ENCODE measurements at places on chromosomes 12 and 14. TPM values are rescaled to one million over a fixed set of nuclear protein-coding genes. Genes with fewer than 3 reads are reported as not detected.

- no peak for DNase-seq
Measured at GRCh38 chr12:96237465-96238077, 43.4 kb downstream of the ELK3 start.

GRCh38 chr14:72516936-72517700 lies 376.8 kb downstream of the DPF3 start:
- DNase-seq, result peak; percentile 28

MORN3 gene
- total RNA-seq, result 2.8 TPM

- DNase-seq, result peak; percentile 28
Measured at GRCh38 chr12:132729541-132730320, 19.1 kb downstream of the PGAM5 start.

SSPN gene
- 3.7 TPM for total RNA-seq

DNA sequence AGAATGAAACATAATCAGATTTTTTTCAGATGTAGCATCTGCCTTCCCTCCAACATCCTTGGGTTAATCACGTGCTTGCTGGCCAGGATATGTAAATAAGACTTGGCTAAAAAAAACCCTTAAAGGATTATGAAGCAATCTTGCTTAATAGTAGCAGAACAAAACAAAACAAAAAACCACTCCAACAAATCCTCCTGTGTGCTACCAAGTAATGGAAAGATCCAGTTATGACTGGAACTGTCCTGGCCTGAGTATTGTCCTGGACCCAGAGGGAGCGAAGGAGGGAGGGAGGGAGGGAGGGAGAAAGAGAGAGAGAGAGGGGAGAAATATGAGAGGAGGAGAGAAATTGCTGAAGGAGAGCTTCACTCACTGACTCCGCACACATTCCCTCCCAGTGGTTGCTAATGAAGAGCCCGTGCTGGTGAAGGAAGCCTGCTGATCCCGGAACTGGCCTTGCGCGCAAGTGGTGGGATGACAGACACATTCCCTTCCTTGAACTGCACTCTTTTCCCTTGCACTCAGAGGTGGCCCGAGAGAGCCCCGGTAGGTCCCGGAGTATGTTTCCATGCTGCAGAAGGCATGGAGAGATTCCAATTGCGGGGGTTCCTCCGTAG lies 57.2 kb downstream of the HMGA2 start:
- no peak for DNase-seq

CCDC177 gene
- total RNA-seq, result 6.9 TPM

- DNase-seq, result no peak
Measured at GRCh38 chr14:64208981-64209380, 85.2 kb downstream of the ESR2 start.

FAM90A1 gene
- total RNA-seq, result 0.16 TPM

CCNT1 gene
- 44.0 TPM for total RNA-seq

DNA sequence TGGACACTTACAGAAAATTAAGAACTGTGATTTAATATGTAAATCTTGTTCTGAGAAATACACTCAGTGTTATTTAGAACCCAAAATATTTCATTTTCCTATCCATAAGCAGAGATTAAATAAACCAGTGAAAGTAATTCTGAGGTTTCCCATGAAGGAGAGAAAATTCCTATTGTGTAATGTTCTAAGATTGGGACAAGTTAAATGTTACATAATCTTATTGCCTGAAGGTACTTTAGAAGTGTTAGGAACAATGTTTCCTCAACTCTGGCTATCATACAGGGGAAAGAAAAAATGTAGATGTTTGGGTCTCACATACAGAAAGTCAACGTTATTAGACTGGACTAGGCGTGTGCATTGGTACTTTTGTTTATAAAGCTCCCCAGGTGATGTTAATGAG lies 281.9 kb upstream of the SYT10 start:
- no peak for DNase-seq

CRADD gene
- 10.3 TPM for total RNA-seq

- DNase-seq, result no peak
Measured at GRCh38 chr14:96583569-96584041, 81.4 kb downstream of the PAPOLA start.

LUM gene
- 20.1 TPM for total RNA-seq

GRCh38 chr14:26132061-26132645 lies 465.7 kb downstream of the NOVA1 start:
- DNase-seq, result no peak

- no peak for DNase-seq
Measured at GRCh38 chr12:67540920-67541624, 107.5 kb upstream of the DYRK2 start.

DNA sequence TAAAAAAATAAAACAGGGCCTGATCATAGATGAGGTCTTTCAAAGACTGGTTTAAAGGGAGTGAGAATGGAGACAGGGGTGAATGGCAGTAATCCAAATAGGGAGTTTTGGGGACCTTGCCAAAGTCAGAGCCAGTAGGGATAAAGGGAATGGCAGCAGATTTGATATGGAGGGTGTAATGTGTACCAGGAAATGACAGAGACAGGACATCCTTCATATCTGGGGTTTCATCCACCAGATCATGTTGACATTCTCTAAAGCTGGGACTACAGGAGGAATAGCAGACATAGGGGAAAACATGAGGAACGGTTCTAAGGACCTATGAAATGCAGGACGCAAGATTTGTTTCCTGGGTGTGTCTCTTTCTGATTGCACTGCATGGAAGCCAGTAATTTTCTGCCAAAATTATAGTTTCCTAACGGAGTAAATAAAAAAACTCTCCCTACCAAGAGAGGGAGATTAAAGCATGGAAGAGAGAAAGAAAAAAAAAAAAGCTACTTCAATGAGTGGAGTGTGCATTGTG lies 169.9 kb downstream of the PRKD1 start:
- no peak for DNase-seq

DPPA3 gene
- not detected for total RNA-seq

BCL11B gene
- total RNA-seq, result 27.0 TPM

DNA sequence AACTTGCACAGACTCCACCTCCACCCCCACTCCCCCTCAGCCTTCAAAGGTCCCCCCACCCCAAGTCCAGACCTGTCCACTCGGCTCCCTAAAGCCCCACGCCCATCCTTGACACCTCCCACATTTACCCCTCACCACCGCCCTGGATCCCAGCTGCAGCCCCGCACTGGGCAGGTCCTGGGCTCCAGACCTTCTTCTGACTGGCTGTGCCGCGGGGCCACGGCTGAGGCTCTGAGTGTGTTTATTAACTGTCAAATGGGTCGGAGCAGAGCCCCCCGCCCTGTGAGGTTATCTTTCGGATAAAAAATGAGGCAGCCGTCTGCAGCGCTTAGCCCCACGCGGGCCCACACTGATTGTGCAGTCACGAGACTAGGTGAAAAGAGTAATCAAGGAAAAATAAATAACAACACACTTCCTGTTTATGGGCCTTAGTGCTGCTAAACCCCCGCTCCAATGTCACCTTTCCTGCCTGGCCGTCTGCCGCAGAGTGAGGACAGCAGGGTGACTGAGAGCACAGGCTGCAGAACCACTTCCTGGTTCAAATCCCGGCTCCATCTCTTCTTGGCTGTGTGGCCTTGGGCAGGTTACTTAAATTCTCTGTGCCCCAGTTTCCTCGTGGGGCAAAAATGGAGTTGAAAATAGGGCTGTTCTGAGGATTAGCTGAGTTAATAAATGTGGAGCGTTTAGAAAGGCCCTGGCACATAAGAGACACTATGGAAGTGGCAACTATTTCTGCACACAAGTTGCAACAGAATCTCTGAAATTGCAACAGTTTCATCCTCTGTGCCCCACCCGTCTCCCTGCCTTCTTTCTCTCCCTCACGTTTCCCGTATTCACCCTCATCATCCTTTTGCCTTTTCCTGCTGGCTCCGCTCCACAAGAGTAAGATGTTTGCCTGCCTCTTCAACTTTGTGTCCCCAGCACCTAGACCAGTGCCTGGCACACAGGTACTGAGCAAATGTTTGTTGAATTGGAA lies 9.4 kb downstream of the SETD1B start:
- DNase-seq, result no peak

TCP11L2 gene
- 39.8 TPM for total RNA-seq

ITGA7 gene
- total RNA-seq, result 6.2 TPM

GRCh38 chr14:69532561-69533340 lies 41.9 kb downstream of the CCDC177 start:
- DNase-seq, result no peak

GRCh38 chr14:89911010-89911919 lies 43.3 kb downstream of the EFCAB11 start:
- DNase-seq, result peak; percentile 23

DNA sequence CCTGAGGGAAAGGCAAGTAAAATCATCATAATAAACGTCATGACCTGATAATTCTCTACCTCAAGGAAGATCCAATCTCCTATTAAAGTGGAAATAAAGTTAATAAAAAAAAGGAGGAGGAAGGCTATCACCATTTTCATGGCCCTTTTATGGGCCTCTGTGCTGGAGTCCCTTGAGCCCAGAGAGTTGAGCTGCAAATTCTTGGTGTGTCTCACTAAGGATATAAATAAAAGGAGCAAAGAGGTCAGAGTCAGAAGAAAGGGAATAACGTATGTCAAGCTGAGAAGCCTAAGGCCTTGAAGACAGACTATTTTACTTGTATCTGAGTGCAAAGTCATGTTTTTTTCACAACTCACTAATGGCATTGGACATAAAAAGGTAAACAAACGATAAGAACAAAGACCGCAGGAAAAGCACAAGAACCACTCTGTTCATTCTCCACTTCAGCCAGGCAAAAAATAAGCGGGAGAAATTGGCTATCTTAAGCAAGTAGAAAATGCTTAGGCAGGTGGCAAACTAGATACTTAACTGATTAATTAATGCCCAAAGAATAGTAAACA lies 12.0 kb upstream of the SMIM10L1 start:
- DNase-seq, result no peak

GRCh38 chr14:33737446-33737845 lies 213.4 kb downstream of the EGLN3 start:
- no peak for DNase-seq

FITM1 gene
- not detected for total RNA-seq

DNA sequence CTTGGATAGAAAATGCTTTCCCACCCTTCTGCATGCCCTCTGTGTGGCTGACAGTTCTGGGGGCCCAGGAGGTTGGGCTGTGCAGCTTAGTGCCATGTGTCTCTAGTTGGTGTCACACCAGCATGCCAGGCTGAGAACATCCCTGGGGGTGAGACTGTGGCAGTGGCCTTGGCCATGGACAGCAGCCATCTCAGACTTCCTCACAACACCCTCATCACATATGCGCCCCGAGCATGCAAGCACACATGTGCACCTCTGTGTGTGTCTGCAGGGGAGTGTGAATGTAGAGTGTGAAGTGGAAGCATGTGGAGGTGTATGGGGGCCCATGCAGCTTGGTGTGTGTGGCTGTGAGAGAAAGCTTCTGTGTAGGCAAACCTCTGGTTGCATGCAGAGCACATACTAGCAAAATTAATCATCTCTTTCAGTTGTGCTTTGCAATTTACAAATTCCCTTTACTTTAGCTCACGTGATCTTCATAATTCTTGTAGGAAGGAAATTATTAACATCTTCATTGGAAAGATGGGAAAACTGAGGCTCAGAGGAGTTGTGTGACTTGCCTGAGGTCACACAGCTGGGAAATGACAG lies 8.4 kb downstream of the ASIC1 start:
- no peak for DNase-seq

ARMH4 gene
- total RNA-seq, result 99.4 TPM

DNA sequence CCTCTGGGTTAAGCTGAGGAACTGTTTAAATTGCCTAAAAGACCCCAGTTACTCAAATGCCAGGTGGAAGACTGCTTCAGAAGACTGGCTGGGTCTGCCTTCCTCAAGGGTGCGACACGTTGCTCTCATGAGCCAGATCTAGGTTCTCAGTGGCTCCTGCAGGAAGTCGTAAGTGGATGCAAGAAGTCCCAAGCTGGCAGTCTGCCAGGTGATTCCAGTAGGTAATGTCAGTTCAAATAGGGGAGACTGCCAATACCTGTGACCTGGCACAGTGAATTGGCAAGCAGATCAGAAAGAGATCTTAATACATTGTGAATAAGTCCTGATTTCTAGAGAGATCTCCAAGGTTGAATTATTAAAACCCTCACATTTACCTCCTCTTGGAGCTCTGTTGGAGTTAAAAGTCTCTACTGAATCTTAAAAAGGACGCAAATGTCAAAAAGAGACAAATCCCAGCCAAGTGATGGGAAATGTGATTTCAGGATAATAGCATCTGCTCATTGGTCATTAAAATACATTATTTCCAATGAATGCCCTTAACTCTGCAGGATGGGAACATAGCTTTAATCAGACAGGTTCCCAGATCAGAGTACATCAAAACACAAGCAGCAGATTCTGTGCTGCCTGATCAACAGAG lies 98.8 kb upstream of the FRMD6 start:
- no peak for DNase-seq

DNA sequence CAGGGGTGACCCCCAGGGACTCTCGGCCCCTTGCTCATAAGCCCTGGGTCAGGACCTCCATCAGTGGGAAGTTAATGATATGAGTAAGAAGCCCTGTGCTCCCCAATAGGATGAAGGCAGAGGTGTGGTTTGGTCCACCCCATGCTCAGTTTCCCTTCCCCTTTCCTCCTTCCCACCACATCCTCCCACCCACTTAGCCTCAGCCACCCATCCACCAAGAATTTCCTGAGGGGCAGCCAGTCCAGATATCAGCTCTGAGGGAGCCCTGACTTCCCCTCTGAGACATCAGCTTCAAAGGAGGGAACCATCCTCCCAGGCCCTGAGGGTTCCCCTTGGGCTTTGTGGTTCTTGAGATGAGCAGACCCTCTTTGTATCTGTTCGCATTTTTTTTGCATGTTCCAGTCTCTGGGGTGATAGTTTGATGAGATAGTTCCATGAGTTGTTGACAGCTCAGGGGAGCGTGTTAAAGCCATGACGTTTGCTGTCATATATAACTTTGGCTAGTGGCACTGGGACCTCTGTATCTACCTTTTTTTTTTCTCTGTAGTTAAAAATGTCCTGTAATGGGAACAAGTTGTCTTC lies 71.2 kb downstream of the LGMN start:
- no peak for DNase-seq

KRT77 gene
- total RNA-seq, result not detected

GRCh38 chr12:38102197-38102596 lies 214.4 kb upstream of the ALG10B start:
- DNase-seq, result no peak

CISTR gene
- not detected for total RNA-seq

- no peak for DNase-seq
Measured at GRCh38 chr14:80212023-80212397, 706 bp upstream of the DIO2 start.

COCH gene
- 39.1 TPM for total RNA-seq

- no peak for DNase-seq
Measured at GRCh38 chr12:116529048-116529447, 30.1 kb upstream of the MAP1LC3B2 start.

SAMD15 gene
- total RNA-seq, result 8.1 TPM

- DNase-seq, result no peak
Measured at GRCh38 chr14:73863209-73863608, 11.6 kb downstream of the PTGR2 start.
